ENCODE measurements at places on chromosomes 3 and 15.

GRCh38 chr15:66096688-66097058 is 156.9 kb downstream of the MEGF11 start:
- no peak for DNase-seq

GRCh38 chr3:20878691-20879090 is 692.7 kb upstream of the SGO1 start:
- DNase-seq: no peak

DNA sequence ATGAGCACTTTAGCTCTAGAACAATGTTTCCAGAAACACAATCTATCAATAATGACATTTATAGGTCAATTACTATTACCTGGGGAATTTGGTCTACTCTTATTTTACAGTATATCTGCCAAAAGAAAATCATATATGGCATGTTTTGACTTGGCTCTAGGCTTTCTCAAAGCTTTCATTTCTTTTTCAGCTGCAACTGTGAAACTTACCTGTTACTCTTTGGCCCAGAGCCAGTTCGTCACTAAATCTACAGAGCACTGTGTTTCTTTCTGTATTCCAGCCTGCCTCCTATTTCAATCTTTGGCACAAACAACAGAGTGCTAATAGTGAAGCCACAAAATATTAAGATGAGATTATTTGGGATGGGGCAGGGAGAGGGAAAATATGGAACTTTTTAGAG is 76.0 kb downstream of the P2RY1 start:
- no peak for DNase-seq

DNA sequence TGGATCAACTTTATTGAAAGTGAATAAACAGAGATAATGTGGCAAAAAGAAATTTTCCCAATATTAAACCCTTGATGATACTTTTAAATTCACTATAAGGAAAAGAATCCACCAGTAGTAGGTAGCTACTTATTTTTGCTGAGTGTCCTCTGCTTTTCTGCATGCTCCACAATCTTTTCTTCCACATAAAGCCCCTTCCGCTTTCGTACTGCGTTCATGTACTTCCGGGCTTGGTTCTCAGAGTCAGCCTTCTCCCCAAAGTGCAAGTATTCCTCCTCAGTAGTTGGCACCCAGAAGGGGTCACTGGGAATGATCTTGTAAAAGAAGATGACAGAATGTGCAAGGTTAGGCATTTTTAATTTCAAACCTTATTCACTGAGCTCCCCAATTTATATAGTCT is 84.4 kb upstream of the MEX3B start:
- DNase-seq: no peak

DNA sequence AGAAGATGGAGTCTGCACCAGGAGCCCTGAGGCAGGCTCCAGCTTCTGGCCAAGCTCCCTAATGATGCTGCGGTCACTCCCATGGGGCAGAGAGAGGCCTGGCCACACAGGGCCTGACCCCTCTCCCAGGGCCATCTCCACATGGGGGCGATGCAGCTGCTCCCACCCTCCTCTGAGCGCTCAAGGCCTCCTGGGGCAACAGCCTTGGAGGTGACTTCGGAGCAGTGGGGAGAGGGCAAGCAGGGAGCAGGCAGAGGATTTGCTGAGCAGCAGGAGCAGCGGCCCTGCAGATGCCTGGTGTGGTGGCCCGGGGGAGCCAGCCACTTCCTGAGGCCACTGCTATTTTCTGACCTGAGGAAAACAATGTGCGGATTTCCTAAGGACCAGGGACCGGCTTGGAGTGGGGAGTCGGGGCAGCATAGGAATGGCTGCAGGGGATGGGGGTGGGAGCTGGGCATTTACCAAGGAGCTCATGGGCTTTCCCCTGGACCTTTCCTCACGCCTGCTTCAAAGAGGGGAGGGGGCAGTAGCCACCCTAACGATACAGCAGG is 81.6 kb upstream of the RPL32 start:
- DNase-seq: no peak

DNA sequence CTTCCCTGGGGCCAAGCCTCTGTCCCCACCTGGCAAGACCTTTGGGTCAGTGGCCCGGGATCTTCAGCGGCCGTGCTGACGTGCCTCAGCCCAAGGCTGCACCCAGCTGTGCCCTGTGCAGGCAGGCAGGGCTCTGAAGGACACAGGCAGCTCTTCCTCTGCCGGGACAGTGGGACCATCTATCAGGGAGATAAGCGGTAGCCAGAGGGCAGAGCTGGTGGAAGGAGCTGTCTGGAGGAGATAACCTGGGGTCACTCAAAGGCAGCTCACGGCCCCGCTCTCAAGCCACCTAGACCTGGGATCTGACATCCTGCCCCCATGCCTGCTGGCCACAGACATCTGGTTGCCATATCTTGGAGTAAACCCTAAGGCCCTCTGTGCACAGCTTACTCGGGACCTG is 27.3 kb downstream of the DUSP7 start:
- no peak for DNase-seq

DNA sequence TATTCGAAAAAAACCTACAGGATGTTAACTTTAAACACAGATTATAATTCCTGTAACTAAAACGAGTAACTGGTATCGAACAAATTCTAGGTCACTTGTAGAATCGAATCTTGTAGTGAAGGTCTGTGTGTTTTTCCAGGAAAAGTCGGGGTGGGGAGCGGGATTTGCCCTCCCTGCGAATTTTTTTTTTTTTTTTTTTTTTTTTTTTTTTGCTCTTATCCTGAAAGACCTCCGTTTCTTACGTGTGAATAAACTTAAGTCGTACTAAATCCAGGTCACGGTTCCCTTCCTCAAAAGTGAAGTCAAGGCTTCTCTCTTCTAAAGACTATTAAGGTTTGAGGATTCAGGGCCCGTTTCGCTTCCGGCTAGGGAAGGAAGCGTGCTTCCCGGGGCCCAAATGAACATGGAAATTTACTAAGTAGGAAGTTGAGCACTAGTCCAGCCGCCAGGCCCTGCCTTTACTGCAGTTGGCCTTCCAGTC is 770 bp downstream of the TBC1D5 start:
- DNase-seq: no peak

All from mucosa of descending colon (tissue), 3 donors.